ENCODE measurements at places on chromosomes 13 and 19.

GRCh38 chr13:95641291-95642027 lies 3.0 kb downstream of the DZIP1 start:
- no peak for DNase-seq

- no peak for DNase-seq
Observed at GRCh38 chr13:78592584-78592983, 10.8 kb downstream of the POU4F1 start.

DNA sequence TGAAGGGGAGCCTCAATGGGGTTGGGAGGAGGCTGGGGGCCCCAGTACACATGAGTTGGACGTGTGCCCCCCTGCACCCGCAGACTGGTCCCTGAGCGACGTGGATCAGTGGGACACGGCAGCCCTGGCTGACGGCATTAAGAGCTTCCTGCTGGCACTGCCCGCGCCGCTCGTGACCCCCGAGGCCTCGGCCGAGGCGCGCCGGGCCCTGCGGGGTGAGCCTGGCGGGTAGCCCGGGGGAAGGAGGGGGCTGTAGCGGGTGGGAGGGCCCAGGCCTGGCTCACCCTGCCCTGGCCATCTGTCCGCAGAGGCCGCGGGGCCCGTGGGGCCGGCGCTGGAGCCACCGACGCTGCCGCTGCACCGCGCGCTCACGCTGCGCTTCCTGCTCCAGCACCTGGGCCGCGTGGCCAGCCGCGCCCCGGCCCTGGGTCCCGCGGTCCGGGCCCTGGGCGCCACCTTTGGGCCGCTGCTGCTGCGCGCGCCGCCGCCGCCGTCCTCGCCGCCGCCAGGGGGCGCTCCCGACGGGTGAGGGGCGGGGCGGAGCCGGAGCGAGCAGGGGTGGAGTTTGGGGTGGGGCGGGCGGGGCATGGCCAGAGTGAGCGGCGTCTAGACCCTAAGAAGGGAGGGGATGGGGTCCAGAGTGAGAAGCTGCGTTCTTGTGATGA lies 8.1 kb downstream of the PIK3R2 start:
- DNase-seq = peak; percentile 53

DNA sequence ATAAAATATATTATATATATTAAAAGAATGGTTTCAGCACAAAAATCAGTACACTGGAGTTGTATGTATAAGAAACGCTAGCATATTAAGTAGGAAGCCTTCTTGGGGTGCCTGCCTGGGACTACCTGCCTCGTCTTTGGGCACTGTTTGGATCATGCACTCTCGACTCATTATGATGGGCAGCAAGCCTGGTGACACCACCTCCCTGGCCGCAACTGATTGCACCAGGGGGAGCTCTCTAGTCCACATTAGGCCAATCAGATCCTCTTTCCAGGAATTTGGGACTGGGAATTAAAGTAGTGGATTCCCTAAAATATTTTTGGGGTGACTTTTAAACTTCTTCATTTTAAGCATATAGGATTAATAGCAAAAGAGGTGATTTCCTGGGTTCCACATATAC lies 56.0 kb upstream of the RGCC start:
- no peak for DNase-seq

GRCh38 chr19:42693760-42694350 lies 46.4 kb downstream of the PSG3 start:
- DNase-seq = peak; percentile 1

- DNase-seq = no peak
Observed at GRCh38 chr13:98994080-98994479, 16.2 kb upstream of the DOCK9 start.

GRCh38 chr19:15137777-15138176 lies 30.6 kb downstream of the SYDE1 start:
- DNase-seq = no peak

GRCh38 chr13:45055902-45056648 lies 64.2 kb upstream of the GTF2F2 start:
- DNase-seq = no peak

DNA sequence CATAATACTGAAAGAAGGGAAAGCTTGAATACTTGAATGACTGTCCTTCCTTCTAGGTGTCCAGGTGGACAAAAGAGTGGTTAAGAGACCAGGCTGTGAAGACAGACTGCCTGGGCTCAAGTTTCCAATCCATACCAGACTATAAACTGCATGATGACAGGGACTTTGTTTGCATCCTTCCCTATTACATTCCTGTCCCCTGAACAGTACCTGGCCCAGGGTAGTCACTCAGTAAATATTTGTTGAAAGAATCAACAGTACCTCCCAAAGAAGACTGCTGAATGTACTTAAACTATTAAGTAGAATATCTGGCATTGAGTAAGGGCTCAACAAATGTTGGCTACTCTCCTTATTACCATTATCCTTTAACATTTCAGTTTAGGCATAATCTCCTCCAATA lies 29.7 kb downstream of the MIPEP start:
- DNase-seq = no peak

- no peak for DNase-seq
Observed at GRCh38 chr13:42883771-42884467, 102.5 kb downstream of the FAM216B start.
